ENCODE measurements at places on chromosomes 13 and 19.
A peak's percentile ranks its signal among the peaks of the same experiment; 100 is the strongest.

DNA sequence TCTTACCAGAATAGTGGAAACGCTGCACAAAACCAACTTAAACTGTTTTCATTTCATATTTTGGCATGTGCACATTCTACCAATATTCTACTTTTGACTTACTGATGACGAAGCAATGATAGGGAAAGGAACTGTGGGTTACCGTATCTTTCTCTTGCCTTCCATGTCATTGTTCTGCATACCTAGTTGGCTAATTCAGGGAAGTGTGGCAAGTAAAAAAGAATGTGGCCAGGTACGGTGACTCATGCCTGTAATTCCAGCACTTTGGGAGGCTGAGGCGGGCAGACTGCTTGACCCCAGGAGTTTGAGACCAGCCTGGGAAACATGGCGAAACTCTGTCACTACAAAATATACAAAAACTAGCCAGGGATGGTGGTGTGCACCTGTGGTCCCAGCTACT lies 108.2 kb downstream of the SIPA1L3 start:
- DNase-seq, result no peak

DNA sequence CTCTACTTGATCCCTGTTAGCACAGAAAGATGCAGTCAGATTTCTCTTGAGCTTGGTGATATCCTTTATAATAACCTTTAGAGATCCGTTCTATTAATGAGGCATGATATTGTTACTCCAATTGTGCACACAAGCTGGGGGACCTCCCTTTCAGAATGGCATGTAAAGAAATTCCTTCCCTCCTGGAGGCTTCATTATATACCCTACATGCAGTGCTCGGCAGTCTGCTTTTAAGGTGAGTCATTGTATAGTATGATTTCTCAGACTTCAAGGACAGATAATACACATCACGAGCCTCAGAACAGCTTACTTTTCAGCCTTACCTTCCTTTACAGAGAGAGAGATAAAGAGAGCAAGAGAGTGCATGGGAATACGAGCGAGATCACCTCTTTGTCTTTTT lies 261.3 kb downstream of the ATP8A2 start:
- peak; percentile 35 for DNase-seq

DNA sequence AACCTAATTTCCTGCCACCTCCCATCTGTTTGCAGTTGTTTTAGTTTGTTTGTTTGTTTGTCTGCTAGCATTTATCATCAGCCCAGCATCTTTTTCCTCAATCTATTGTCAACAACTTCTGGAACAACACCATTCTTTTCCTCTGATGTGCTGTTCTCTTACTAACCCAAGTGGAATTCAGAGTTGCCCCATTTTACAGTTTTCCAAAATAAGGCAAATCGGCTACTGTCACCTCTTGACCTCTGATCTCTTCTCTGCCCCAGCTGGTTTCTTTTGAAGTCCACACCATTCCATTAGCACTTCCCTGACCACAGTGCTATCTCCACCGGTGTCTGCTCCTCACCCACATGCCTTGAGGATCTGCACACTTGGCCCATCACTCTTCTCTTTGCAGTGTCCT lies 102.4 kb downstream of the EFNB2 start:
- no peak for DNase-seq

DNA sequence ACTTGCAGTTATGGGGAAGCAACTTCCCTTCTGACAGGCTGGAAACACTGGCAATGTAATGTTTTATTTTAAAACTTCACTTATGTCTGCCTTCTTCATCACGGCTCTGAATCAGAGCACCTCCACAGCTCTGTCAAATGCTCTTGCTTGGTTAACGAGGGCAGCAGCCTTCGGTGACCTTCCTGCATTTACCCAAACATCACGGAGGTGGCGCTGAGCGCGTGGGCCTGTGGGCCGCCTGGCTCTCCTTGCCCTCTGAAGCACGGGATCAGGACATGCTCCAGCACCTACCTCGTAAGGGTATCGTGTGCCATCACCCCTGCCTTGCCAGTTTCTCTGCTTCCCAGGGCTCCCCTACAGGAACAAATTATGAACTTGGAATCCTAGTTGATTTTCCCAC lies 310.0 kb downstream of the TEX29 start:
- no peak for DNase-seq

GRCh38 chr19:13121551-13122274 lies 3.6 kb downstream of the NACC1 start:
- DNase-seq, result no peak

GRCh38 chr13:111114362-111115060 lies 599 bp upstream of the ARHGEF7 start:
- DNase-seq, result peak; percentile 24

DNA sequence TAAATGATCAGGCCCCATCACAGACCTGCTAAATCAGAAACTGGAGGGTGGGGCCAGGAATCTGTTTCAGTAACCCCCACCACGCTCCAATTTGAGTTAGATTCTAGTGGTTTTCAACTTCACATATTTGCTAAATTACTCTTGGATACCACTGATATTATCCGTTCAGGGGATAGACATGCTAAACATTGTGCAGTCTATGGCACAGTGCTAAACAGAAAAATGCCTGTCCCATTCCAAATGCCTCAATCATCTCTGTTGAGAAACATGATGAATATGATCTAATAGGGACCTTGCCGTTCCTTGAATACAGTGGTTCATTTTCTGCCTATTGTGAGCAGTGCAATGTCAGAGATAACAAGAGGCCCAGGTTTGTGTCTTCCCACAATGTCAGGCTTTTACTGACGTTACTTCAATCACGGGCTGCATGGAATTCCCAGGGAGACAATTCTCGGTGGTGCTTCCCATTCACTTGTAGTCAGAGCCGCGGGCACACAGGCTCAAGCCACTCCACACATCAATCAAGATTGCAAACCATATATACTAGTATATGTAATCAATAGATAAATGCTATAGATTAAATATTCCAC lies 52.7 kb downstream of the MYO16 start:
- peak; percentile 52 for DNase-seq

DNA sequence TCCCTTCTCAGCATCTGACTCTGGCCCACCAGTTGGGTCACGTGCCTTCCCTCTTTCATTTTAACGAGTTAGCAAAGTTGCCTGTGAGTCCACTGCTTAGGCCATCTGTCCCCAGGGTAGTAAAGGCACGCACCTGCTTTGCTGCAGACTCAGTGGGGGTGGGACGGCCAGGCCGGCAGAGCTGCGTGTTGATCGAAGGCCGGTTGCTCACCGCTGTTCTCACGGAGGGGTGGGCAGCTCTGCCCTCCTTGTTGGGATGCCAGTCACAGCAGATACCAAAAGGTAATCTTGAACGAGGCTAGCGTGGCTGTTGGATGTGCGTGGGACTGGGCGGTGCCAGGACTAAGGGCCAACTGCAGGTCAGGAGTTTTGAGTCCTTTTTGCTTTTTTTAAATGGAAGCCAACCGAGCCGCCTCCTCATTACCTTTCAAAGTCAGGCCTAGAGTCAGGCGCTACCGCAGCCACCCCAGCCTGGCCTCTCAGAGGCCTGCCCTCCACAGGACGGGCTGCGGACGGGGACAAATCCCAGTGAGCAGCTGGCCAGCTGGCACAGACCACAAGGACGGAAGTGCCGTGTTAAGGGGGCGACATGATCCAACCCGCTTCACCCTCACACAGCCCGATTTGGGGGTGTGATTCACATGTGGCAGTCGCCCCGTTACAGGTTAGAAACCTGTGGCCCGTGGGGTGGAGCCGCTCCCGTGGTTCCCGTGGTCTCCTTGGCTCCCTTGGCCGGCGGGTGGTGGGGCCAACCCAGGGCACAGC lies 20.6 kb downstream of the ADPRHL1 start:
- DNase-seq, result no peak

DNA sequence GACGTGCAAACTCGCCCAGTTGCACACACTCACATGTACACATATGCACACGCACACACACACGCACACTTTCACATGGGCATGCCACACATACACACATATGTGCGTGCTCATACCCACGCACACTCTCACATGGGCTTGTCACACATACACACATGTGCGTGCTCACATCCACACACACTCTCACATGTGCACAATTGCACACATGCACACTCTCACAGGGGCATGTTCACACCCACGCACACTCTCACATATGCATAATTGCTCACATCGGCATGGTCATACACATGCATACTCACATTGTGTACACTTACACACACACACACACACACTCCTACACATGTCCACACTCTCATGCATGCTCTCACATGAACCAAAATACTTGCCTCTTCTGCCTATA lies 32.8 kb upstream of the PEPD start:
- no peak for DNase-seq

GRCh38 chr19:9672893-9673292 lies 2.0 kb downstream of the ZNF562 start:
- DNase-seq, result no peak

- no peak for DNase-seq
Observed at GRCh38 chr13:79807554-79807953, 326.6 kb downstream of the NDFIP2 start.

DNA sequence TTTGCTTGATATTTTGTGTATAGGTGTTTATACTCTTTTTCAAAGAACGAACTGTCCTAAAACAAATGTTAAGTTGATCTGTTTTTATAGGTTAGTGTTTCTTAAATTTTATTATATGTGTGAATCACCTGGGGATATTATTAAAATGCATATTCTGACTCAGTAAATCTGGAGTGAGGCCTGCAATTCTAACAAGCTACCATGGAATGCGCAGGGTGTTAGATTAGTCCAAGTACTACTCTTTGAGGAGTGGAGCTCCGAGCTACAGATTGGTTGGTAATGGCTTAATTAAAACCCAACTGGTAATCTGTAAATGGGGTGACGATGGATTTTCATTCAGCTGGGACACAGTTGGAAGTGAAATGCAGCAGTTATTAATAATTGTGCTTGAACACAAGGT lies 214.1 kb upstream of the UFM1 start:
- DNase-seq, result no peak

DNA sequence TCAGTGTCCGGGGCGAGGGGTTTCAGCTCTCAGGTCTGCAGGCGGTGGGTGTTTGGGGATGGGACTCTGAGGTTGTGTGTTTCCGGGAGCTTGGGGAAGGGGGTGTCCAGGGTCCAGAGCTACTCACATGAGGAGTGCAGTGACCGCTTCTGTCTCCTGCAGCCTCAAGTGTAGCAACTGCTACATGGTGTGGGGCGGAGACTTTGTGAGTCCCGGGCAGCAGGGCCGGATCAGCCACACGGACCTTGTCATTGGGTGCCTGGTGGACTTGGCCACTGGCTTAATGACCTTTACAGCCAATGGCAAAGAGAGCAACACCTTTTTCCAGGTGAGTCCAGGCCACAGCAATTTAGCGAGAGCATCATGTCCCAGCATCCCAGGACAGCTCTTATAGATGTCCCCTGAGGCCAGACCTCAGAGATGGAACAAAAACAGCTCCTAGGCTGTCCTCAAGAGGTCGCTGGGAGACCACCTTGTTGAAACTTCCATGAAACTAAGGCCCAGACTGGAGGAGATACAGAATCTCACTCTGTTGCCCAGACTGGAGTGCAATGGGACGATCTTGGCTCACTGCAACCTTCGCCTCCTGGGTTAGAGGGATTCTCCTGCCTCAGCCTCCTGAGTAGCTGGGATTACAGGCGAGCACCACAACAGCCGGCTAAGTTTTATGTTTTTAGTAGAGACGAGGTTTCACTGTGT lies 44.9 kb downstream of the RYR1 start:
- peak; percentile 11 for DNase-seq

GRCh38 chr13:35912841-35913240 lies 218.3 kb downstream of the DCLK1 start:
- no peak for DNase-seq

GRCh38 chr13:63774133-63774532 lies 2358.5 kb upstream of the PCDH20 start:
- DNase-seq, result peak; percentile 0

GRCh38 chr13:41520660-41521630 lies 63.6 kb downstream of the RGCC start:
- no peak for DNase-seq

DNA sequence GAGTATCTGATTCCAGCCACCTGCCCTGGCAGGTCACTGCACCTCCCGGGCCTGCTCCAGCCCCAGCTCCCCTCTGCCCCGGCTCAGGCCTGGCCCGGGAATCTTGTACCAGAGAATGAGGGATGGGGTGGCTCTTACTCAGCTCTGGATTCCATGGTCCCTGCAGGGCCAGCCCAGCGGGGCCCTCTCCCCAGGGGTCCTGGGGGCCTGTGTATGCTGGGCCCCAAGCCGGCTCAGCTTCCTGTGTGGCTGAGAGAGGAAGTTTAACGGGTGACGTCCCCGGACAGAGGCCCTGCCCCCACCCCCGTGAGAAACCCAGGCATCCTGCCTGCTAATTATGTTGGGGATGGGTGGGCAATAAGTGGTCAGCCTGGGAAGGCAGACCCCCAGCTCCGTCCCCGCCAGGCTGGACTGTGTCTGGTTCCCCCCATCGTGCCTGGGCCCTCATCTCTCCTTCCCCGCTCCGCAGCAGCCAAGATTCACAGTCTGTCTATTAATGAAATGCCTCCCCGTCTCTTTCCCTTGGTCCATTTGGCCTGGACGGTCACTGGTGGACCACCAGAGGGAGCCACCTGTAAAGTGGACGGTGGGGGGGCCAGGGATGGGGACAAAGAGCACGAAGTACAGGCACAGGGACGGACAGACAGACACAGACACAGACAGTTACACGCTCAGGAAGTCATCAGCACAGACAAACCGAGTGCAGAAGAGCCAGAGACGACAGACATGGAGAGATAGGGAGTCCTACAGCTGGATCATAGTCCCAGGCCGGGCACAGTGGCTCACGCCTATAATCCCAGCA lies at the start of gene DENND1C:
TSS of gene DENND1C (minus strand) at position 247 of the 802 bp plus-strand sequence. CDS start at position 155, 92 bp downstream.
- peak; percentile 32 for DNase-seq

GRCh38 chr19:56350416-56351045 lies 35.9 kb upstream of the ZSCAN5A start:
- DNase-seq, result peak; percentile 68

DNA sequence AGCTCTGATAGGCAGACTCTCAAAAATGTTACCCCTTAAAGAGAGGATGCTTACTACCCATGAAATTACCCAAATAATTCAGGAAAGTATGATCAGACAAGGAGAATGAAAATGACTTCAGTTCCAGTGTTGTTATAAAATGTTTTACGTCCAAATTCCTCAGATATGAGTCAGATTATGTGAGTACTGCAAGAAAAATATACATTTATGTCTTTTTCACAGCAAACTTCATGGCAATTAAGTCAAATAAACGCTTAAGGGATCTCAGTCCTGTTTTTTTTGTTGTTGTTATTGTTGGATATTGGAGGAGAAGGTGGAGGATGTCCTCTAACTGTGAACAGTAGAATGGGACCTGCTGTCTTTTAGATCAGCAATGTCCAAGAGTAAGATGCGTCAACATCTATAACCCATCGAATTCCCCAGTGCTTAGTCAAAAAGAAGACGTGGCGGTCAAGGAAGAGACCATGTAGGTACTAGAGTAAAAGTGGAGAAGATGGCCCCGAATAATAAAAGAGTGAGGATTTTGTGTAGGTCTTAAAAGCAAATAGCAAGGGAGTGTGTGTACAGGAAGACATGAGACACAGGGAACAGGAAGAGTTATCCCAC lies 215.4 kb upstream of the IRS2 start:
- DNase-seq, result peak; percentile 76

GRCh38 chr19:17536955-17537354 lies 18.5 kb upstream of the COLGALT1 start:
- DNase-seq, result no peak

GRCh38 chr13:67150608-67151007 lies 79.5 kb downstream of the PCDH9 start:
- DNase-seq, result no peak

- no peak for DNase-seq
Observed at GRCh38 chr13:109979228-109979627, 192.8 kb upstream of the IRS2 start.

GRCh38 chr13:45809801-45810394 lies 41.7 kb downstream of the SIAH3 start:
- DNase-seq, result no peak

Measured in choroid plexus epithelial cell (primary cell).